Choroid plexus epithelial cell (primary cell): ENCODE measurements at places on chromosomes 6 and 20.

- no peak for DNase-seq
These were observed 16.4 kb upstream of the TBC1D22B start for GRCh38 chr6:37241131-37241530.

GRCh38 chr20:4306206-4306605, 290.8 kb upstream of the RNF24 start:
- no peak for DNase-seq

GRCh38 chr6:21885532-21886114, 292.1 kb downstream of the SOX4 start:
- DNase-seq = peak; percentile 83

- no peak for DNase-seq
These were observed 89.0 kb downstream of the TNFAIP3 start for GRCh38 chr6:137956098-137956488.

- no peak for DNase-seq
These were observed 316.4 kb downstream of the RNF144B start for GRCh38 chr6:18703546-18703945.

DNA sequence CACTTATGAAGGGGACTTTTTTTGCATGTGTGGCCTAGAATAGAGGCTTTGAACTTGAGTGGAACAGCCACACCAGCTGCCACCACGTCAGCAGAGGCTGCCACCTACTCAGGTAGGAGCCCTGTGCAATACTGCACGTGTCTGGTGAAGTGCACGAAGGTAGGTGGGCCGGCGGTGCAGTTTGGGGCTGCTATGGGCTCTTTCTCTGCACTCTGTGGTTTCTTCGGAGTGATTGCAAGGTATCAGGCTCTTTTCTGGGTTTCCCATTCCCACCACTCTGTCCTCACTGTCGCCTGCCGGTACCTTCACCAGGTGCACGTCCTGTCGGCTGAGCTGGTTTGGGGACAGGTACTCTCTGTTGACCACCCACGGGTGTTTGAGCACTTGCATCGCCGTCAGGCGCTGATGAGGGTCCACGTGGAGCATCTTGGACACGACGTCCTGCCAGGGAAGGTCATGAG, 30.8 kb upstream of the MPC1 start:
- no peak for DNase-seq

DNA sequence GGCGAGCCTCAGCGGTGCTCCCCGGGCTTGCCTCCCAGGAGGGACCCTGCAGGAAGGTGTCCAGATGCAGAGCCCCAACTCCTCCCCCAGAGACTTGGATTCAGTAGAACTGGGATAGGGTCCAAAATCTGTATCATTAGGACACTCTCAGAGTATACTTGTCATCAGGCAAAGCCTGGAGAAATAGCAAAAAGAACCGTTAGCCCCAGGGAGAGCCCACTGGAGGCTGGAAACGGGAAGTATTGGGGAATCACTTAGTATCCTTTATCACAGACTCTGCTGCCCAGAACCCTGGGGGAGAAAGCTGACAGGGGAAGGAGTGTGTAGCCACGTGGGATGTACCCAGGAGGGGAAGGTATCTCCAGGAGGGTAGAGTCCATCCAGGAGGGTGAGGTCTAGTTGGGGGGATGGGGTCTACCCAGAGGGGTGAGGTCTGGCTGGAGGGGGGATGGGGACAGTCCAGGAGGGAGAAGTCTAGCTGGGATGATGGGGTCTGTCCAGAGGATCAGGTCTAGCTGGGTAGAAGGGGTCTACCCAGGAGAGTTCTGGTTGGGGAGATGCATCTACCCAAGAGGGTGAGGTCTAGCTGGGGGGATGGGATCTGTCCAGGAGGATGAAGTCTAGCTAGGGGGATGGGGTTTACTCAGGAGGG, 107.2 kb downstream of the LY86 start:
- DNase-seq = no peak

GRCh38 chr6:90175627-90176538, 120.8 kb downstream of the BACH2 start:
- DNase-seq = no peak

- peak; percentile 42 for DNase-seq
These were observed 207.6 kb upstream of the FOXA2 start for GRCh38 chr20:22791877-22792525.

GRCh38 chr20:2006452-2007361, 12.8 kb upstream of the PDYN start:
- DNase-seq = peak; percentile 52

- DNase-seq = peak; percentile 69
These were observed 102.3 kb downstream of the HIVEP2 start for GRCh38 chr6:142842418-142843261.

DNA sequence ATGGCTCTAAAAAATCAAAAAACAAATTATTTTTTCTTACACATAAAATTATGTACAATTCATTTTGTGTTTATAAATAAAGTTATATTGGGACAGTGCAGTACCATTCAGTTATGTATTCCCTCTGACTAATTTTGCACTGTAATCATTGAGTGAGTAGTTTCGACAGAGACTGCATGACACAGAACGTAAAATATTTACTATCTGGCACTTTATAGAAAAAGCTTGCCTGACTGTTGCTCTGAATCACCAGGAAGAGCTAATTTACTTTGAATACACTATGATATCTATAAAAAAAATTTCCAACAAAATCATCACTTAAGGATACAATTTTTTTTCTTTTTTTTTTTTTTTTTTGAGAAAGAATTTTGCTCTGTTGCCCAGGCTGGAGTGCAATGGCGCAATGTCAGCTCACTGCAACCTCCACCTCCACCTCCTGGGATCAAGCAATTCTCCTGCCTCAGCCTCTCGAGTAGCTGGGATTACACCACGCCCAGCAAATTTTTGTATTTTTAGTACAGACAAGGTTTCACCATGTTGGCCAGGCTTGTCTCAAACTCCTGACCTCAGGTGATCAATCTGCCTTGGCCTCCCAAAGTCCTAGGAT, 11.0 kb upstream of the KHDC1L start:
- DNase-seq = peak; percentile 83

GRCh38 chr20:51767867-51768758, at the start of gene ATP9A:
TSS of gene ATP9A (minus strand) at chr20:51768390. CDS start at chr20:51768369, 21 bp downstream.
- peak; percentile 36 for DNase-seq

DNA sequence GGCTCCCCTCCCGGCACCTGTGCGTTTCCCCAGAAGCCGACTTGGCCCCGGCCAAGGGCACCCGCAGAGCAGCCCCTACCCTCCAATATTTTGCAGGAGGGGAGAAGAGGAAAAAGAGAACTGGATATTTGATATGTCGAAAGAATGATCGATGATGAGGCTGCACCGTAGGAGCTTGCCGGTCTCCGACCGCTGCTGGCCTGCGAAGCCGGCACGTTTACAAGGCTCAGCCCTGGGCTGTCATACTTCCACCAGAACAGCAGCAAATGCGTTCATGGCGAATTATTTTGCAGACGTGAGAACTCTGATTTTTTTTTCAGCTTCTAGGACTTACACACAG, 296.7 kb downstream of the TFAP2C start:
- peak; percentile 10 for DNase-seq

DNA sequence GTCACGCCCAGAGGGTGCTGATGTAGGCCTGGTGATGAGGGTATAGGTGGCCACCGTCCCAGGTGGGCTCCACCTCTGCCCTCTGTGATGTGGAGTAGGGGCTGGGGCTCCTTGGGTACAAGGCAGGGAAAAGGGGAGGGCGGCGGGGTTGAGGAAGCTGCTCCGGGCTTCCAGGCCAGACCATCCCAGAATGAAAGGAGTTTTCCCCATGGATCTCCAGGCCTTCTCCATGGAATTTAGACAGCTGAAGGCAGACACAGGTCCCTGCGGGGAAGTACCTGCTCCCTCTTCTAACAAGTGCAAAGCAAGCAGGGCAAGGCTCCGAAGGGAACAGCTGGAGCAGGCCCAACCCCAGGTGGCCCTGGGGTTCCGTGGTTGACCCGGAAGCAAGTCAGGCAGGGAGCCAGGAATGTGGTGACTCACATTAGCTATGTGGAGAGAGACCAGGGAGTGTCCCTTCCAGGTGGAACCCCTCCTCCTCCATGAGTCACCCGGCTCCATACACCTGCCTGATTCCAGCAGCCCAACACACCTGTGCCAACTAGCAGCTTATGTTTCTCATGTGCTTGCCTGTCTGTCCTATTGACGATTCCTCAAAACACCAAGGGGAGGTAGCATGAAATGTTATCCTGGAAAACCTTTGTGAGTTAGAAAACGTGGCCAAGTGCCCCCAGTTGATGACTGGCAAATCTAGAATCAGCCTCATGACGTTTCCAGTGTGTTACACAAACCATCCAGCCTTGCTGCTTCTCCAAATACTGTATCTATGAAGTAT, 59.7 kb upstream of the SNX9 start:
- peak; percentile 75 for DNase-seq

DNA sequence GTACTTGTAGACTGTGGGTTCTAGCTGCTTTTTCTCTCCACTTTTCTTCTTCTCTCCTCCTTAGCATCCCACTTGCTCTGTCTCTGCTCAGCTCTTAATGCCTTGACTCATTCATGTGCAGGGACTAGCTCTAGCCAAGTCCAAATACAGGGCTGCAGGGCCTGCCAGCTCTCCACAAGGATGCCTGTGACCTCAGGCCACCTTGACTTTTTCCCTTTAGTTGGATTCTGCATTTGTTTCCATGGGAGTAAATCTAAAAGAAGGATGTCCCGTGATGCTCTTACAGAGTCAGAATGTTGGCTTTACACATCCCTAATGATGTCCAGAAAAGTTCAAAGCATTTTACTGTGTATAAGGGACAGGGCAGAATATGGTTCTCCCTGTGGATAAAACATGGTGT, 101.8 kb upstream of the PREP start:
- DNase-seq = no peak

- DNase-seq = peak; percentile 92
These were observed 1.7 kb downstream of the MUCL3 start for GRCh38 chr6:30942338-30943060.

DNA sequence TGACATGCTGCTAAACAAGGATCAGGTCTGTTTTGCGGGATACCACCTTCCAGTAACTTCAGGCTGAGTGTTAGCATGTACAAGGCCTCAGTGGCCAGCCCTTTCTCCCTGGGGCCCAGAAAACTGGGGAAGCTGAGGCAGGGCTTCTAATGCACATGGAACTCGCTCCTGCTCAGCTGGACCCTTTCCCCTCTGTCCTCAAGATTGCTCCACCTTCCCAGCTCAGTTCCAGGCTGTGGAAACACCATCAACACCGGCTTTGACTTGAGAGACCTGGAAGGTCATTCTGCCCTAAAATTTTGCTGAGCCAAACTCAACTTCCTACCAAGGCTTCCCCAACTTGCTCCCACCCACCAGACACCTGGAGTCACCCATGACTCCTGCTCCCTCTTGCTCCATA, 4.2 kb upstream of the BLCAP start:
- DNase-seq = no peak

DNA sequence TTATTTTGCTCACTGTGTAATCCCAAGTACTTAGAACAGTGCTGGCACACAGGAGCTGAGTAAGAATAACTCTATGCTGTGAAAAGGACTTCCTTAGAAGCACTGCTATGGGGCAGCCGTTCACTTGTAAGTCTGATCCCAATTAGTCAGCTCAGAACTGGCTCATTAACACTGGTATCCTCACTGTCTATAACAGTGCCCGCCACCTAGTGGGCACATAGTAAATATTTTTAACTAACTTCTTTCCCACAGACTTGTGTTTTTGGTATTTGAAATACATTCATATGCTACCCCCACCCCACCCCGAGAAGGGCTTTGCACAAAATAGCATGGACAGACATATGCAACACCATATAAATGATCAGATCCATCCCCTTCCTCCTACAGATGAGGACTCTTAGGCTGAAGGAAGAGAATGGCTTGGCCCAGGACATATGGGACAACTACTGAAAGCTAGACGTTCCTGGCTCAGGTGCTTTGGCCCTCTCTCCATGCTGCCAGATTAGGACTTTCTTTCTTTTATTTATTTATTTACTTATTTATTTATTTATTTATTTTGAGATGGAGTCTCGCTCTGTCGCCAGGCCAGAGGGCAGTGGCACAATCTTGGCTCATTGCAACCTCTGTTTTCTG, 47.1 kb downstream of the DST start:
- DNase-seq = peak; percentile 58

GRCh38 chr20:23287354-23288190, 63.0 kb upstream of the NXT1 start:
- DNase-seq = no peak

DNA sequence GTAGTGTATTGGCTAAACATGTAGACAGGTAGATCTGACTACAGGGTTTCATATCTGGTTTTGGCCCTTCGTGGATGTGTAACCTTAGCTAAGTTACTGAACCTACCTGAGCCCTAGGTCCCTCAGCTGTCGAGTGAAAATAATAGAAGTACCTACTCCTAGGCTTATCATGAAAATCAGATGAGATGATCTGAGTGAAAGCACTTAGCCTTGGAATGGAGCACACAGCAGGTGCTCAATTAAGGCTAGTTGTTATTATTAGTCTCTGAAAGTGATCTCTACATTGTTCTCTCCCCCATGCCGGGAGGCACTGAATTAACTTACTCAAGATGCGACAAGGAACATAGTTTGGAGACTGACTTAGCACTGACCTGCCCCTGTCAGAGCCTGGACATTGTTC, 174.7 kb upstream of the ZNF217 start:
- DNase-seq = no peak
